ENCODE measurements at places on chromosomes 1 and 21. TPM values are rescaled to one million over a fixed set of nuclear protein-coding genes. Genes with fewer than 3 reads are reported as not detected.
A peak's percentile ranks its signal among the peaks of the same experiment; 100 is the strongest.

DNAH14 gene
- not detected for polyA plus RNA-seq

LCE3E gene
- polyA plus RNA-seq: not detected

LDLRAD2 gene
- 4.6 TPM for polyA plus RNA-seq

NEK7 gene
- 49.0 TPM for polyA plus RNA-seq

SH3D21 gene
- polyA plus RNA-seq: 3.8 TPM

SLC6A9 gene
- 3.5 TPM for polyA plus RNA-seq

IL22RA1 gene
- 8.0 TPM for polyA plus RNA-seq

FAM78B gene
- 2.7 TPM for polyA plus RNA-seq

AGMAT gene
- polyA plus RNA-seq: 4.1 TPM

DNA sequence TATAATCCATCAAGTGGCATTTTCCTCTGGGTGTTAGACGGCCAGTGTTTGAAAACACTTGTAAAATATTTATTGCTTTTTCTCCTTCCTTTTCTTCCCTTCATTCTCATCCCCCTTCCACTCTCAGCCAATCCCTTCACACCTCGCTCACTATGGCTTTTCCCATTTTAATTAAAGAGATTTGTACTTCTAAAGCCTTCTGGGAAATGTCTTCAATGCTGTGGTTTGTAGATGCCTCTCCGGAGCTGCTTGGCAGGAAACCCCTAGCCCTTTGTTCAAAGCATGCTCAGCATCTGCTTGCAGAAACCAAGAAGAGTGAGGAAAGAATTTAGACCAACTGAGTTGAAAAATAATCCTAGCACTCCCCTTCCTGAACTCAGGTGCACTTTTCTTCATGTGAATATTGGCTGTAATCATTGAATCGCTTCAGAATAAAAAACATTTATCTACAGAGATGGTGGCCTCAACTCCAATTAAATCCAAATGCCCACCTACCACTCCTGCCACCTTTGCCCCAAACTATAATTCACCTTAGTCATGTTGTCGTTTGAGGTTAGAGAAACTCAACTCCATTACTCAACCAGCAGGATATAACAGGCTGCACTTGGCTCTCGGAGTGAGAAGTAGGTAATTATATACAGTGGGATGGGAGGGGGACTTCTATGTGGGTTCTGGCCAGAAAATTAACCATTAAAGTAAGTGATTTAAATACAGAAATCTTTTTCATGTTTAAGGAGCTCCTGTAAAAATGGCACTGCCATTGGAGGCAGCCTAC, 659.4 kb upstream of the CAMK1G start:
- DNase-seq: no peak

DNA sequence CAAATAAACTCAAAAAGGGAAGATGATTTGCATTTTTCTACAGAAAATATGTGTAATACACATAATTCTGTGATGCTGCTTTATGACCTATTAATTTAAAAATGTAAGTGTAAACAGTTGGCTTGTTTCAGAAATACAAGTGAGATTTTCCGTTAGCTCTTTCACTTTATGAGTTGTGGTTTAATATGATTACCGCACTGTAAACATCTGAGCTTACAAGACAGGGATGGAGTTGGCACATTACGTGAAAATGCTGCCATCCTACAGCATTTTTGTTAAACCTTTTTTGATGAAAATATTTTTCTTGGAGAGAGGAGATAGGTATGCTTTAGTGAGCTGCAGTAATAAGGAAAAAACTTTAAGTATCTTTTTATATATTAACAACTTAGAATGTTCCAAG, 426.8 kb upstream of the ADAMTS5 start:
- DNase-seq: no peak

DNA sequence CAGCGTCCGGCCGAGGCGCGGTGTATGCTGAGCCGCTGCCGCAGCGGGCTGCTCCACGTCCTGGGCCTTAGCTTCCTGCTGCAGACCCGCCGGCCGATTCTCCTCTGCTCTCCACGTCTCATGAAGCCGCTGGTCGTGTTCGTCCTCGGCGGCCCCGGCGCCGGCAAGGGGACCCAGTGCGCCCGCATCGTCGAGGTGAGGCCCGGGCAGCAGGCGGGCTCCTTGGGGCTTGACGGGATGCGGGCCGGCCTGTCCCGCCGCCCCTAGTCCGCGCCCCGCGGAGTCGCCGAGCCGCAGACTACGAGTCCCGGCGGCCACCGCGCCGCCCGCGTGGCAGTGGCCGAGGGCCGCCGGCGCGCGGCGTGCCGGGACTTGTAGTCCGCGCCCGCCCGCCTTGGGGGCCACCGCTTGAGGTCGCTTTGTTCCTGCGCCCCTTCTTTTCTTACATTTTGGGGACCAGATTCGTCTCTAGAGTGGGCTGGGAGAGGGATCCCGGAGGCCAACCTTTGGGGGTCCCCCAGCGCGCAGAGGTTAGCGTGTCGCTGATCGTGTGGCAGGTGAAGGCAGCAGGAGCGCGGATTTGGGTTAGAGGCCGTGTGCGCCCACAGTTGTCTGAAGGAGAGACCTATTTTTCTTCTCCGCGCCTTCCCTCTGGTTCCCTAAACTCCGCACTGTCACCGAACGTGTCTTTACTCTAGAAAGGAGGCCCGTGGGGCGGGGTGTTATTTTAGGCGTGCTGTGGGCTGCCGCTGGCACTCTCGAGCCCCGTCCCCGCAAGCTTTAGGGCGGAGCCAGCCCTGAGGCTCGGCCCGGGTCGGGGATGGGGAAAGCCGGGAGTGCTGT, 553 bp downstream of the CMPK1 start:
- DNase-seq: peak; percentile 83

DNA sequence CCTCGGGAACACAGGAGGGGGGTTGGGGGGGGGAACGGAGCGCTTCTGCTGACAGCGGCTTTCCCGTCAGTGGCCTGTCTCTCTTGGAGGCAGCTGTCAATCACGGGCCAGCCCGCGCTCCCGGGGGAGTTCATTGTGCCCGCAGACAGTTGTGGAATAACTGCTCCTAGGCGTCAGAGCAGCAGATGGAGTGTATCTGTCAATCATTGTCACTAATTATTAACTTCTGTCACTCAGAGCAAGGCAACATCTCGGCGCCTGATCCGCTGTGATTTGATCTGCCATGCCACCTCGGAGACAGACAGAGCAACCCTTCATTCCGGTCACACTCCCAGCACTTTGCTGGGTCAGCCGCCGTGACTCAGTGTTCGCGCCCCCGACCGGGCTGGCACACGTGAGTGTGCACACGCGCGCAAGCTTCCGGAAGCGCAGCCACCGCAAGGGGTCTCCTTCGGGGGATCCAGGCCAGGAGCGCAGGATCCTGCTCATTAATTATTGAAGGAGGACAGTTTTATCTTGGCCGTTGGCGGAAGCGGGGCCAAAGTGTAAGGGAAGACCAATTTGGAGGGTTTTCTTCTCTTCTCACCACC, 75.8 kb downstream of the RRAGC start:
- no peak for DNase-seq

GRCh38 chr1:226763905-226764264, 24.8 kb upstream of the ITPKB start:
- no peak for DNase-seq

- DNase-seq: no peak
These were observed 270.4 kb upstream of the B3GALT2 start for GRCh38 chr1:193456811-193457280.

Measured in muscle of arm (tissue), 14 donors.